ENCODE measurements at places on chromosomes 6 and 20.

DNA sequence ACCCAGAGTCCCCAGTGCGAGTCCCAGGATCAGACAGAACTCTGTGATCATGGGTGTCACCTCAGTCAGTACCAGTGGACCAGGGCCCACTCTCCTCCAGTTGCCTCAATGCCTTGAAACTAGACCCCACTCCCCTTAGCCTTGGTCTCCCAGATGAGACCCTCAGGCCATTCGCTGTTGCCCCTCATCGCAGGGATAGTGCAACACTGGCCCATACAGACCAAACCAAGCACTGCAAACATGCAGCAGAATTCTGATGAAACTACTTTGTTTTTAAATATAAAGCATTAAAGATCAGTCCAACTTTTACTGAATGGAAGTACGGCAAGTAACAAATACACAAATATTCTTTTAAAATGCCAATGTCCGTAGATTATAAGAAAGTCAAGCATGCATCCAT, 101.2 kb upstream of the NT5E start:
- no peak for DNase-seq

GRCh38 chr20:59405226-59406200, 105.1 kb downstream of the EDN3 start:
- no peak for DNase-seq

DNA sequence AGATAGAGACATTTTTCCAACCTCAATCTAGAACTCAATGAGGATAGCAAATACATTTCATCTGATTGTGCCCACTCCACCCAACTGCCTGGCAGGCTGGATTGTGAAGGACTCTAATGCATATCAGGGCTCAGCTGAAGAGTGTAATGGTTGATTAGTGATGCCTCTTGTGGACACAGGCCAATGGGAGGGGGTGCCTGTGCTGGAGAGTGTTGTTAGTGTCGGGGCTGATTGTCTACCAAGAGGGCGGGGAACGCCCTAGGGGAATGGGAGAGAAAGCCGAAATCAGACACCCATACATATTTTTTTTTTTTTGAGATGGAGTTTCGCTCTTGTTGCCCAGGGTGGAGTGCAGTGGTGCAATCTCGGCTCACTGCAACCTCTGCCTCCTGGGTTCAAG, 103.7 kb upstream of the SALL4 start:
- DNase-seq: no peak

DNA sequence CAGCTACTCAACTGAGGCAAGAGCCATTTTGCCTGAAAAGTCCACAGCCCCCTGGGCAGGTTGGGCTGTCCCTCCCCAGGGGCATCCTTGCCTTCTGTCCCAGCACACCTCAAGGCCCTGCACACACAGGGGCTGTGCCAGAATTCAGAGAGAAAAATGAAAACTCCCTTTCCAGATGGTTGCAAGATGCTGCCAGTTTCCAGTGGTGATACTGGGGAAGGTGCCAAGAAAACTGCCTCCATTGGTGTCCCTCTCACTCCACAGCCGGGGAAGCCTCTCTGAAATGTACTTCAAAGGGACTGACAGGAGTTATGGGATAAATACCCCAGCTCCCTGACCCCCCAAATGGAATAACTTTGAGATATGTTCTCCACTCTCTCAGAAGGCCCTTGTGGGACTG, 154.2 kb upstream of the MAFB start:
- peak; percentile 2 for DNase-seq

- no peak for DNase-seq
Observed at GRCh38 chr6:162187168-162187935, 540.2 kb downstream of the PRKN start.

DNA sequence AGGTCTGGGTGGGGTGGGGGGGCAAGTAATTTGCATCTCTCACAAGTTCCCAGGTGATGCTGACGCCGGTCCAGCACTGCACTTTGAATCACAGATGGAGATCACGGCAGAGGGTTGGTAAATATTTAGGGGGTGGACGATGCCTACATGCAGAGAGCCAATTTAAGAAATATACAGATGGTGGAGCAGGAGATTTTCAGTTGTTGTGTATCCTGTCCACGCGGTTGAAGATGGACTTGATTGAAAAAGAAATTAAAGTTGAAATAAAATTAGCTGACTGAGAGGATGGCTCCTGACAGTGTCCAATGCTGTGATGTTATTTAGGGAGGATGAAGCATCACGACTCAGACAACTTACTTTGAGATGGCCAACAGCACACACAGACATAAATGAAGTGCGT, 74.6 kb downstream of the PHACTR3 start:
- no peak for DNase-seq

- no peak for DNase-seq
Observed at GRCh38 chr6:34658605-34659265, 37.8 kb downstream of the ILRUN start.

DNA sequence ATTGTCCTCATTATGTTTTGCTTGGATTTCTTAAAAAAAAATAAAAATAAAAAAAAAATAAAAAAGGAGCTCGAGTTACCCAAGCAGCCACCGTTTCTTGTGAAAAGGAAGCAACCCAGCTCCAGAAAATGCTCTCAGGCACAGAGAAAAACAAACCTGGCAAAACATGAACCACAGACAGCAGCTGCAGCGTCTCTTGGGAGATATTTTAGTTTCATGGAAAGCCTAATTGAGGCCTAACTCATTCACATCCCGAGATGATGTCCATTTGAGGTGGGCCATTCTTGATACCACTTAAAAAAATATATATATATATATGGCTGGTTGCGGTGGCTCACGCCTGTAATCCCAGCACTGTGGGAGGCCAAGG, 13.7 kb upstream of the MRAP2 start:
- DNase-seq: no peak

- DNase-seq: no peak
Observed at GRCh38 chr6:2719093-2719455, 31.6 kb downstream of the MYLK4 start.

- no peak for DNase-seq
Observed at GRCh38 chr6:31168606-31169005, 1.9 kb downstream of the POU5F1 start.

DNA sequence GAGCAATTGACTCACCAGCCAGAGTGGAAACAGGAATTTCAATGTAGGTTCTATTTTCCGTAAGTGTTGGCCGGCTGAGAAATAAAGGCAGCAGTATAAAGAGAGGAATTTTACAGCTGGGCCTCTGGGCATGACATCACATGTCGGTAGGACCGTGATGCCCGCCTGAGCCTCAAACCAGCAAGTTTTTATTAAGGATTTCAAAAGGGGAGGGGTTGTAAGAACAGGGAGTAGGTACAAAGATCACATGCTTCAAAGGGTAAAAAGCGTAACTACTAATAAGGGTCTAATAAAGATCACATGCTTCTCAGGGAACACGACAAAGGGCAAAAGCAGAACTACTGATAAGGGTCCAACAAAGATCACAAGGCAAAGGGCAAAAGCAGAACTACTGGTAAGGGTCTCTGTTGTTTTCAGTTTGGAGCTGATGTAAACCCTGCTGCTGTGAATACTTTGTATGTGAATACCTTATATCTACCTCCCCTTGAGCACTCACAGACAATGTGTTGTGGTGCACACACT, 9.0 kb upstream of the TULP4 start:
- no peak for DNase-seq

GRCh38 chr6:38030380-38030779, 210.9 kb downstream of the ZFAND3 start:
- no peak for DNase-seq

DNA sequence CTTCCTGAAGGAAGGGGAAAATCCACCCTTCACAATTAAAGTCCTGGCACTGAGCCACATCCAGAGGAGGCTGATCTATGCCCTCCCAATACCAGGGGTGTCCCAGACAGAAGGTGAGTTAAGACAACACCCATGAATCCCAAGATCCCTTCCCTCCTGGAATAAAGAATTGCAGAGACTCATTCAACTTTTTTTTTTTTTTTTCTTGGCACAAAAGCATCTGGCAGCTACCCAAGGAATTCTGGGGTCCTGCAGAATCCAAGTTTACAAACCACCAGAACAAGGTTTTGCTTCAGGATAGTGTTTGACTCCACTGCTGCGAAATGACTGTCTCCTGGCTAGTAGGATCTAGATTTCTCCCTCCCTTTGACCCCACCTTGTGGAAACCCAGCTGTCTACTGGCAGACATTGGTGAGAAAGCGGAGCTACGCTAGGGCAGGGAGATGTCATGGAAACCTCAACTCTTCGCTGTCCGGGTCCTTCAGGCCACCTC, 37.4 kb downstream of the JAG1 start:
- peak; percentile 66 for DNase-seq

GRCh38 chr6:157723376-157723775, 99.7 kb upstream of the SNX9 start:
- no peak for DNase-seq

GRCh38 chr20:32839227-32839981, 19.3 kb upstream of the EFCAB8 start:
- no peak for DNase-seq

DNA sequence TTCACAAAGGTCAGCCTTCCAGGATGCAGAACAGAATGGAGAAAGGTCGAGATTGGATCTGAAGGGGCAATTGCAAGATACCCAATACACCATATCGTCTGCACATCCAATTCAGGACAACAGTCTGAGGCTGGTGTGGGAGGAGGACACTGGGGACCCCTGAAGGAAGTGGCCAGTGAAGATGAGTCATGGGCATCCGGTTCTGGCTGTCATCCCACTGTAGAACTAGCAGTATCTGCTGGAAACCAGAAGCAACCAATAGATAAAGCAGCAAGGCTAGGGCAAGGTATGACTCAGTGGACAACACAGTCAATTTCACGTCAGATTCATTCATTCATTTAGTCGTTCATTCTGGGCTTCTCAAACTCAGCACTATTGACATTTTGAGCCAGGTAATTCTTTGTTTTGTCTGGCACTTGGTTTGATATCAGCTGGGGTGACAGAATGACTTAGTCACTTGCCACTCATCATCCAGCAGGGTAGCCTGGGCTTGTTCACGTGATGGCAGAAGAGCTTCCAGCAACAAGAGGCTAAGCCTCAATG, 30.3 kb upstream of the SHLD1 start:
- DNase-seq: no peak

- DNase-seq: peak; percentile 32
Observed at GRCh38 chr6:104987218-104987617, 30.3 kb downstream of the LIN28B start.

DNA sequence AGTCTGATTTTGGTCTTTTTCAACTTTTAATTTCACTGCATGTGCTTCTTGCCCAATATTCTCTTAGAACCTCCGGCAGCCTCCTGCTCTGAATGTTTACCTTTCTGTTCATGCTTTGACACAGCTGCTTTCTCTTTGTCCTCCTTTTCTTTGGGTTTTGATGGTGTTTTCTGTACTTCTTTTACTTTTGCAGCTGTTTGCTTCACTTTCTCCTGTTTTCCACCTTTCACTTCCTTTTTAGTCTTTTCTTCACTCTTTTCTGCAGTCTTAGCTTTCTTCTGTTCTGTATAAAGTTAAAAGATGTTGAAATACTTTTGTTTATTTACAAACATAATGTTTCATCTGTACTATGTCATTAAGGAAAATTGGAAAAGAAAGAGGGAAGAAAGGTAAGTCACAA, 133.1 kb downstream of the TRDN start:
- no peak for DNase-seq

GRCh38 chr20:14919501-14920081, 582.2 kb upstream of the FLRT3 start:
- no peak for DNase-seq

DNA sequence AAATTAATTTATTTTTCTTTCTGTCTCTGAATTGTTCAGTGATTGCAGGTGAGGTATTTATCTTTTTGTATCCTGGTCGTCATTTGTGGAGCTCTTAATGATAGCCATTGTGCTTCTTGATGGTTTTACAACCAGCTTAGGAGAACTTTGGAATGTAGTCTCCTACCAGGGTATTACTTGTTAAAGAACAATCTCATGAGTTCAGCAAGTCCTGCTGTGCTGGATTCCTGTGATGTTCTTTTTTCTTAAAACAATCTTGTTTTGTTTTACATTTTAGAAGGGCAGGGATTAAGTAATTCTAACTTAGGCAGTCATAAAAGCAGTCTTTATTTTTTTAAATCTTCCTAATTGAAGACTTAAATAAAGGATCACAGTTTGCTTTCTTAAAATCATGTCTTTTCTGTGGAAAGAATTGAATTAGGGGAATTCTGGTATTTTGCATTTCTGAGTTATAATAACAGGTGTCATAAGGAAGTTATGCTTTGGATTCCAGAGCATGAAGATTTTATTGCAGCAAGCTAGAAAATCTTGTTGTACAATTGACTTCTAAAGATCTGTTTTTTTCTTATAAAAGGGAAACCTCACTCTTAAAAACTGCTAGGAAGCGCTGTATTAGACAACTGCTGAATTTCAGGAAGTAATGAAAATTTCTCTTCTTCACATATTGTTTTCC, 23.7 kb downstream of the RIOK1 start:
- DNase-seq: peak; percentile 56

DNA sequence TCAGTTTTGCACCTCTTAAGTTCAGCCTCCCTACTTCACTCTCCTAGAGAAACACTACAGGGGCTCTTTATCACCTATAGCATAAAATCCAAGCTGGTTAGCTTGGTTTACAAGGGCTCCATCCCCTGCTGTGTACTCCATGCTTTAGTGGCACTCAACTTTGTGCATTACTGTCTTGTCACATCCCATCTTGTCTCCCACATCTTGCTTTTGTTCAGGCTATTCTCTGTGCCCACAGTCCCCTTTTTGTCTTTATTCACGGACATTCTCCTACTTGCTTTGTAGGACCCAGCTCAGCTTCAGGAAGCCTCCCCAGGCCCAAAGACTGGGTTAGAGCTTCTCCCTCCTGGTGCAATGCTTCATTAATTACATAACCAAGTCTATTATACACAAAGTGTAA, 107.9 kb upstream of the SPACA1 start:
- DNase-seq: no peak

DNA sequence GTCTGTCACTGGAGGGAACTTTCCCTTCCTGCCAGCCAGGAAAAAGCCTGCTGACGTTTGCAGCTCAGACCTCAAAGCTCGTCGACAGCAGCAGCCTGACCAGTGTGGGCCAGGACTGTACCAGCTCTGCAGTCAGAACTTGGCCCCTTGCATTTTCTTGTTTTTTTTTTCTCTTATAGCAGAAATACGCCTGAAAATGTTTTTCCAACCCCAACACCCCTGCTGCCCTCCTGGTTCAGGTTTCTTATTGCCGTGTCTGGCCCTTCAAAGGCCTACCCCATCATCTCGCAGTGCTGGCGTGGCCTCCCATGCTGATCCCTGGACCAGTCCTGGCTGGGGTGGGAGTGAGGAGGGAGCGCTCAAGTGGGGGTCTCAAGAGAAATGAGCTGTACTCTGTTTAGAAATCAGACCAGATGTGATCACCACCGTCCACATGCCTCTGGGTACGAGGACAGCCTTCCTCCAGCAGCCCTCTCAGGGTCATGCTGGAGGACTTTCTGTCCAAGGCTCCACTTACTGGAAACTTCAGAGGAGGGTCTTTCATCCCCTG, 169.0 kb downstream of the FOXC1 start:
- DNase-seq: no peak

GRCh38 chr6:155408981-155409380, 46.7 kb downstream of the NOX3 start:
- no peak for DNase-seq

All from fibroblast of villous mesenchyme (primary cell).